SK-N-SH (cell line): ENCODE measurements at places on chromosomes 13 and 19.

GRCh38 chr13:35833031-35833430, 298.2 kb downstream of the DCLK1 start:
- no peak for DNase-seq

- no peak for DNase-seq
Measured at GRCh38 chr13:24670174-24670573, 10.0 kb upstream of the ATP12A start.

GRCh38 chr19:39417463-39418181, 5.2 kb downstream of the PLEKHG2 start:
- DNase-seq = no peak

GRCh38 chr19:1274852-1275259, 474 bp upstream of the FAM174C start:
- DNase-seq = peak; percentile 56

GRCh38 chr19:39078436-39079200, 5.5 kb upstream of the ACP7 start:
- no peak for DNase-seq

- DNase-seq = no peak
Measured at GRCh38 chr13:45109102-45109720, 11.1 kb upstream of the GTF2F2 start.

DNA sequence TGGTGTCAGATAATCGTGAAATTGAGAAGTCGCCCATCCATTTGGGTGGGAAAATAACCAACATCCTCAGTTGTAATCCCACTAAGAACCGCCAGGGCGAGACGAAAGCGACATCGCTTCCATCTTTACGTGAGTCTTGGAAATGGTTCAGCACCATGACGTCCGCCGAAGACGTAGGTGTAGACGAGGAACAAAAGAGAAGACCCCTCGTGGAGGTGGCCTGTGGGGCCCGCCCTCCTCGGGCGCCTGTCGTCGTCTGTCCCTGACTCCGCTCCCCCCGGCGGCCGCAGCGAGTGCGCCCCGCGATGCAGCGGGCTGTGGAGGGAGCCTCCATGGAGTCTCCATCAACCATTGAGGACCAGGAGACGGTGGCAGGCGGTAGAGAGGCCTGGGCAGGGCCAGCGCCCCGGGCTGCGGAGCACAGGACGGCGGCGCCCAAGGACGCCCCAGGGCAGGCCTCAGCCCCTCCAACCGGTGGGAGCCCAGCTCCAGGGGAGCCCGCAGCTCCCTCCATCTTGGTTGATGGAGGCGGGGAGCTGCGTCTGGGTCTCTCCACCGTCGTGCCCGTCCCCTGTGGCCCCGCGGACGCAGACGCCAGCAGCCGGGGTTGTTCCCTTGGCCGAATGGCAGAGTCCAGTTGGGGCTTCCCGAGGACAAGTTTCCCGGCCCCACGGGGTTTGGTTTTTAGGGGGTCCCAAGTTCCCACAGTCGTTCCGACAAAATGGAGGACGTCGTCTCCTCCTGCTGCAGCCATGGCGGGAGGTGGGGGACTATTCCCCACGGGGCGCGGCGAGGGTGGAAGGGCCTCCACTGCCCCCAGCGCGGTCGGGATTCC, 990 bp upstream of the ZMYM2 start:
- DNase-seq = peak; percentile 66
